Retinal pigment epithelial cell (primary cell): ENCODE measurements at places on chromosomes 16 and 17.

- no peak for DNase-seq
These were observed 17.8 kb downstream of the TTLL6 start for GRCh38 chr17:48799069-48799723.

DNA sequence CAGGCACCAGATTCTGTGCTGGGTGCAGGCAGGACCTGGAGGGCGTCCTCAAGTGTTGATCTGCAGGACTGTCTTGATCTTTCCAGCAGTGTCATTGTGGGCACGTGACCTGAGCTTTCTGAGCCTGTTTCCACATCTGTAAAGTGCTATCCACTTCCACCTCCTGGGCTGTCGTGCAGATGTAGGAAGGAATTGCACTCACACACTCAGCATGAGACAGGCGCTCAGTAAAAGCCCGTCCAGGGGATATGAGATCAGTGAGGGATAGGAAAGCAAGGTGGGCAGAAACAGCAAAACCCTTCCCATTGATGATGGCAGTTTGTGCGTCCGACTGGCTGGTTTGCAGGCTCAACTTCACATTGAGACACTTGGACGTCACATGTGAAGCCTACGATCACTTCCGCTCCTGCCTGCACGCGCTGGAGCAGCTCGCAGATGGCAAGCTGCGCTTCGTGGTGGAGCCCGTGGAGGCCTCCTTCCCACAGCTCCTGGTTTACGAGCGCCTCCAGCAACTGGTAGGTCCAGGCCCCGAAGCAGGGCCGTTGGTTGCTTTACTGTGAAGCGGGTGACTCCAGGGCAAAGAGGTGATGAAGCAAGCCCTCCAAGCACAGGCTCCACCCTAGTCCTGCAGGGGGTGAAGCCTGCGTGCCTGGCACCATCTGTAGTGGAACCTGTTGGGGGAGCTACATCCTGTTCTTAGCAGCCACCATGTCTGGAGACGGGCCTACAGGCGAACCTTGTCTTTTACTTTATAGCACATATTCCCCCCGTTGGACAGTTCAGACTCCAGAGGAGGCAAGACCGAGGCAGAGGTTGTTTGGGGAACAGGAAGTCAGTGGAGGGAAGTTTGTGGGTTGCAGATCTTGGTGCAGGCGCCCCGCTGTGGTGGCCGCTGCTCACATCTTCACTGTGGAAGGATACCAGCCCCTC is 23.0 kb downstream of the METTL22 start:
- DNase-seq: no peak

DNA sequence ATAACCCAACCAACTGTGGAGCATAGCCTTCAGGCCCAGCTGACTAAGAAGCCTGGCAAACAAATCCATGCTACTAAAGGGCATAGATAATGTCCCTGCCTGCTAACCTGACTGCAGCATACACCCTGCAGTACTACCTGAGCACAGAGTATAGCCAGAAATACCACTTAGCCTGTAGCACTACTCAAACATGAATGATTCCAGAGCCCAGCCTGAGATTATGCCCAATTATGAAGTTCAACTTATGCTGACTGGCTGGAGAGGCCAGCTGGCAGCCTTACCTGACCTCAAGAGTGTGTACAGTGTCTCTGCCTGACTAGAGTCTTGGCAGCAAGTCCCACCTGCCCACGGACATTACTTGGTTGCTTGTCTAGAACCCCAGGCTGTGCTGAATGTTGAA is 1265.3 kb downstream of the CDH11 start:
- DNase-seq: no peak

DNA sequence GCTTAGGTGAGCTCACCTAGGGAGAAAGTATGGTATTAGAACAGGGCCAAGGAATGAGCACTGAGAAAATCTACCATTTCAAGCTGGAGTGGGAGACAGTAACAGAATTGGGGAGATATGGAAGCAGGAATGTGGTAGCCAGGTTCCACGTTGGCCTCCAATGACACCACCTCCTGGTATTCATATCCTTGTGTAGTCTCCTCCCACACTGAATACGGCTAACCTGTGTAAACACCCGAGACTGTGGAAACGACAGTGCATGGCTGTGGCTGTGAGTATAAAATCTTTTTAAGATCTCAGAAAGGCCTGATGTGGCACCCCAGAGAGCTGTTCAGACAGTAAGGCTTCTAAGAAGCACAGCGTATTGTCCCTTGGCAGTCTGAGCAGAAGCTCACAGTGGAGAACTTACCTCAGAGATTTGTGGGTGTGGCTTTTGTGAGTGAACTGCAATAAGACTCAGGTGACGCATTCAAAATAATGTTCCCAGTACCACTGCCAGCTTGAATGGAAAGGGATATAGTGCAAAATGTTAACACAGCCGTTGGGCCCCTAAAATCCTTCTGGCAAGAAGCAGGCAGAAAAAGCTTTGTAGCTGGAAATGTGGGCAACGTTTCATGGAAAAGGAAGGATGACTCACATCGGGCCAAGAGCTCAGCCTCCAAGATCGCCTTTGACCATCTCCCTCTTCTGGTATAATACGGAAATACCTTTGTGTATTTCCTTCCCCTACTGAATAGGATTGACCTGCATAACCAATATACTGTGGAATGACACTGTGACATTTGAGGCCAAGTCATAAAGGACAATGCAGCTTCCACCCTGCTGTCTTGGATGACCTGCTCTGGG is 14.4 kb downstream of the SDR42E1 start:
- DNase-seq: peak; percentile 84

- DNase-seq: no peak
These were observed 137.9 kb downstream of the SOX9 start for GRCh38 chr17:72258711-72259110.

GRCh38 chr17:16427020-16427419 is 11.6 kb downstream of the TRPV2 start:
- no peak for DNase-seq

DNA sequence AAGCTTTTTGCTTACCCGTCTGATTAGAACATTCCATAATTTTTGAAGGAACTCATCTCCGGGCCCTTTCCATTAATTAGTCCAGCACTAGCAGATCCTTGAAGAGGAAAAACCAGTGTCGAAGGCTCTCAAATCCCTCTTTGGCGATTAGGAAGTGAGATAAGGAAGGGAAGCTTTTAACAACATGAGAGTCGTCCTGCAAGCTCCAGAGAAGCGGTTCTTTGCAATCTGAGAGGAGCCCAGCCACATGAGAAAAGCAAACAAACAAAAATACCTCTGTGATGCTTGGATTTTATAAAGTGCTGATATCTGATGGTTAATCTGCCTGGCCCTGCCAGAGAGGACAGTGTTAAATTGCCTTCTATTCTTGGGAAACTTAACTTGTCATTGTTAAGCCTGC is 339.8 kb upstream of the SALL1 start:
- DNase-seq: no peak

GRCh38 chr16:3715430-3715829 is 1.9 kb downstream of the TRAP1 start:
- DNase-seq: no peak

- DNase-seq: no peak
These were observed 213.3 kb upstream of the AXIN2 start for GRCh38 chr17:65774787-65775186.

GRCh38 chr16:5442054-5442453 is 344.5 kb upstream of the EEF2KMT start:
- DNase-seq: no peak

- DNase-seq: no peak
These were observed 677 bp downstream of the P2RX1 start for GRCh38 chr17:3915581-3915994.

GRCh38 chr16:82880346-82880745 is 253.6 kb downstream of the CDH13 start:
- no peak for DNase-seq

GRCh38 chr16:87930456-87930855 is 5.9 kb downstream of the CA5A start:
- no peak for DNase-seq

GRCh38 chr17:75869282-75870141 is 8.9 kb downstream of the TRIM47 start:
- DNase-seq: no peak

DNA sequence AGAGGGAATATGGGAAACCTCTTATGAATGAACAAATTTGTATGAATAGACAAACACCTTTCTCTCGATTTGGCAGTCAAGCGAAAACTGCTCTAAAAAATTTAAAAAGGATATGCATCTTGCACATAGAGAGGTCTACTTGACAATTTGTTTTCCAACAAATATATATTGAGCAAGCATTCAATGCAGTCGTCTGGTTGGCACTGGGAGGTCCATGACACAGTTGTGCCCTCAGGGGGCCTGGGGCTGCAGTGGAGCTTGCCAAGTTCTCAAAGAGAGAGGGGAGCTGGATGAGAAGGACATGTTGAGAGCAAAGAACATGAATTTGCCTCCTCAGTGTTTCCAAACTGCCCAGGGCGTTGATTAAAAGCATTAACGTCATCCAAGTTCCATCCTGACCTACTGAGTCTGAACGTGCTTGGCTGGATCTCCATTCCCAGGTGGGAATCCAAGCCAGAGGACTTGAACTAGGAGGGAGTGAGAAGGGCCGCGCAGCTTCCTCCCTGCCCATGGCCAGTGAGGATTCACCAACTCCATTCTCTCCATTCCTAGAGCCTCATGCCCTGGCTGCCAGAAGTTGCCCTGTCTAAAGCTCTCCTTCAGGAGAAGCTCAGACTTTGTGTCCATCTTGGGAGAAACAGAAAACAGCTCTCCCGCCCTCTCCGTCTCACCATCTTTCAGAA is 24.5 kb downstream of the TBX2 start:
- no peak for DNase-seq

DNA sequence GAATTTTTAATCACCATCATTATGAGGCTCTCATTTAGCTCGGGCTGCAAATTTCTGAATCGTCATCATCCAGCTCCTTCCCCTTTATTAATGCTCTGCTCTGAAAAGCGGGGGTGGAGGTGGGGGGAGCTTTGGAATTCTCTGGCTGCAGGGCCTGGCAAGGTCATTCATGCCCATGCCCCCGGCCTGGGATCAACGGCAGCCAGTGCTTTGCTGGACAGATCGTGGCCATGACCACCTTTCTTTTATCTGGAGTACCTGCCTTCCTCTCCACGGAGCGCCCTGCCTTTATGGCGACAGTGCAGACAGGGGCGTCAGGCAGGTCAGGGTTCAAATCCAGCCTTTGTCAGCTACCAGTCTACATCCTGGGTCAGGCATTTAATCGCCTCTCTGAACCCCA is 5.1 kb upstream of the CPSF4L start:
- DNase-seq: no peak

GRCh38 chr16:49833085-49833484 is 22.8 kb downstream of the ZNF423 start:
- DNase-seq: no peak

DNA sequence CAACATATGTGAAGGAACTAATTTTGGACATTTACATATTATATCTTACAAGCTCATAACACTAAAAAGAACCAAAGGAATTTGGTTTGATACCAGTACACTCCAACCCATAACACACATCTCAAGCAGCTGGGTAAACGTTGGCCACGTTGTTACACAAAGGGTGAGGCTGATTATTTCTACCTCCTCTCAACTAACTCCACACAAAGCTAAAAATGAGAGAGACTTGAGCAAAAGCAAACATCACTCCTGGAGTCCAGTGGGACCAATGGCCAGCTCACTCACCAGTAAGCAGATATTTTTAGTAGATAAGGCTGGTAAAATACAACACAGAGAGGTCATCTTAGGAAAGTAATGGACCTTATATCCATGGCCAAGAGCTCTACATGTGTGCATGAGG is 207.6 kb downstream of the MRTFB start:
- DNase-seq: no peak

DNA sequence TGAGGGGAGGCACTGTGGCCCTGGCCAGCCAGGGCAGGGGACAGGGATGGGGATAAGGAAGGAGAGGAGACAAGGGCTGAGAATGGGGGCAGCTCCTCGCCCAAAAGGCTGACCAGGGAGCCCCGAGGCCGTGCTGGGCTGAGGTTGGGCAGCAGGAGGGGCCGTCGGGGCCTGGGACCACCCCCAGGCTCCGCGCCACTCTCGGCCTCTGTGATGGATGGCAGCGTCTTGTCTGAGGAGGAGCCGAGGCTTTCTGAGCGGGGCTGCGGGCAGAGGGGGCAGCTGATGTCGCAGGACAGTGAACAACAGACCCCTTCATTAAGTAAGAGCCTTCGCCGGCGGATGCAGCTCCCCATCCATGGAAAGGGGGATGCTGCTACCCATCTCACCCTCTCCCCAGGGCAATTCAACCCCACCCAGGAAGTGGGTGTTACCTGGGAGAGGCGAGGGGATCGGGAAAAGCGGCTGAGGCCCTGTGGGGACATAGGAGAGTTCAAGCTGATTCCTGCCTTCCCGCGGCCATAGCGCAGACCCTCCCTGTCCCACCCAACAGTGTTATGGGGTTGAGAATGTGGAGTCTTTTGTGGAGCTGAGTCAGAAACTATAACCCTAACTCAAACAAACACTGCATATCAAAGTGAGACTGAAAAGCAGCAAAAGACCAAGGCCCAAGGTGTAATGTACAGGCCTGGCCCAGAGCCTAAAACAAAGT is 9.1 kb upstream of the RAB5C start:
- DNase-seq: no peak
